ENCODE measurements at places on chromosomes 13 and 19.

- no peak for DNase-seq
These were observed 322.5 kb upstream of the ZNF507 start for GRCh38 chr19:32022731-32023563.

DNA sequence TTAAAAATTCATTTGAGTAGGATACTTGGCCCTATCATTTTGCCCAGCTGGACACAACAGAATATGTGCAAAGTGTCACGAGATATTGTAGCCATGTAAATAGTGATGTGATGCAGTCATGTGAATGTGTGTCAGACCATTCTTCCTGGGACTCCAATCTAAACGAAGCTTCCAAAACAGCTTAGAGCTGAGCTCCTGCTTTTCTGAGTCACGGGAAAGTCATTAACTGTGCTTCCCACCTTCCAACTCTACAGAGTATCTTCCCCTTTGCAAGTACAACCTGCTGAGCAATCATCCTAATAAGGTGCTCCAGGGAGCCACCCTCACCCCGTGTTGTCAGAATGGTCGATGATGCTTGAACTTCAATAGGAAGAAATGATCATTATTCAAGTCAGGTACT lies 294.7 kb downstream of the MYO16 start:
- DNase-seq: no peak

DNA sequence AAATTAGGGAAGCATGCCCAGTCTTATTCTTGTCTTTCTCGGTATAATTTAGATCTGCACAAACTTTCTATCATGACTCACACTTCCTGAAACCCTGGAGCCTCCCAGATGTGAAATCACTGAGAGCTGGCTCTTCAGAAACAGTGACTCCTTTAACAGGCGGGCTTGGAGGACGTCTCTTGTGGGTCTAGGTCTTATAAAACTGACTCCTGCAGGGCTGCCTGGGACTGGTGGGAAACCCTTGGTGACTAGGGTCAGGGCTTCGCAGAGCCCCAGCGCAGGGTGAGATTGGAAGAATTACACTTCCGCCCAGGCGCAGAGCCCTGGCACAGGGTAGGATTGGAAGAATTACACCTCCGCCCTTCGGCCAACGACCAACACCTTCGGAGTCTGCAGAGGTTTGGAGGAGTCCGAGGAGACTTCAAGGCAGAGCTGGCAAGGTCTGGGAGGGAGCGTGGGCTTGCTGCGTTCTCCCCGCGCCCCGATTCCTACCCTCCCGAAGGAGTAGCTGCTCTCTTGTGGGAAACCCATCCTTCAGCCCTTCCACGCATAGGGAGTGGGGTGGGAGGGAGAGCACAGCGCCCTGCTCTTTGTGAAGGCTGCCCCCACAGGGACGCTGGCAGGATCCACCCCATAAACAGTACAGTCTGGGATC lies 43.4 kb upstream of the MAP3K10 start:
- DNase-seq: no peak

GRCh38 chr13:64054321-64054720 lies 2638.7 kb upstream of the PCDH20 start:
- DNase-seq: no peak

DNA sequence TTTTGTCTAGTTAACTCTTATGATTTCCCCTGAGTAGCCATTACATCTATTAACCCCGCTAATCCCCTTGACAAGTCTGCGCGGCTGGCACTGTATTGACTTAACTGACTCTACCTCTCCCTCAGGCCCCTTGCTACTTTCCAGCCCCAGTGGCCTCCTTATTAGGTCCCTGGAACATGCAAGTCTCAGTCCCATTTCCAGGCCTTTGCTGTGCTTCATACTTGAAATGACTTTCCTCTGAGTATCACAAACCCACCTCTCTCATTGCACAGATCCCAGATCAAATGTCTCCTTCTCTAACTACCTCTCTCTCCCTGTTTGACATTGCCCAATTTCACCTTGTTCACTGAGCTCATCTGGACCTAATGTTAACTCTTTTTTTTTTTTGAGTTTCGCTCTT lies 13.2 kb downstream of the SPACA6 start:
- DNase-seq: no peak

DNA sequence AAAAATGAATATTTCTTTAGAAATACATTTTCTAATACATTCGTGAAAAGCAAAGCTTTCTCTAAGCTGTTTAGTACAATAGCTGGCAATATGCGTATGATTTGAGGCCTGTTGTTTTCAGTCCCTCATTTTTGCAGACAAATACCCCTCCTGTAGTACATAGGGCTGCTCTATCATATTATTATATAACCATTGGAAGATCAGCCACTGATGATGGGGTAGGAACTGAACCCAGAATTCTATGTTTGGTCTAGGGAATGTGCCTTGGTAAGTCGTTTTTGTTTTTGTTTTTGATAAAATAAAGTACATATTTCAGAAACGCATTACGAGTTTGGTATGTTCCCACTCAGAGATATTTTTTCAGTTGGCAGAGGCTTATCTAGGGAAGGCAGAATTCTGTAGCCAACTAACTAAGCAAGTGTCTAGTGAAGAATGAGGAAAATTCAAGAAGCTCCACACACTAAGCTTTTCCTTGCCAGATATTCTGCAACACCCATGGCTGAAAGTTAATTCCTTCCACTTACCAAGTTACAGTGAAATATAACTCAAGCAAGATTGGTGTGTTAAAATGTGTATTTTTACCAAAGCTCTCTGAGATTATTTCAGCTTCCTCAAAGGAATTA lies 656.9 kb upstream of the MIR17HG start:
- DNase-seq: no peak

DNA sequence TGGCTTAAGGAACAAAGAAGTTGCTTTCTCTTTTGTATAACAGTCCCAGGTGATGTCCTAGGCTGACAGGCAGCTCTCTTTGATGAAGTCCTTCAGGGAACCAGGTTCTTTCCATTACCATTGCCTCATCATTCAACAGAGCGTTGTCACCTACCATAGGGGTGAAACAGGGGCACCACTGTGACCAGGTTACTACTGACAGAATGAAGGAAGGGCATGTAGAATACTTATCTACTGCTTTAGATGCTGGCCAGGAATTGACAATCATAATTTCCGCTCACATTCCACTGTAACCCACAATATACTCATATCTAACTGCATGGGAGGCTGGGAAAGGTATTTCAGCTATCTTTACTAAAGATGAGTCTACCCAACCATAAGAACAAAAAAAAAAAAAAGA lies 148.0 kb upstream of the FNDC3A start:
- DNase-seq: no peak

- DNase-seq: no peak
These were observed 201.4 kb downstream of the PCCA start for GRCh38 chr13:100290165-100290801.

DNA sequence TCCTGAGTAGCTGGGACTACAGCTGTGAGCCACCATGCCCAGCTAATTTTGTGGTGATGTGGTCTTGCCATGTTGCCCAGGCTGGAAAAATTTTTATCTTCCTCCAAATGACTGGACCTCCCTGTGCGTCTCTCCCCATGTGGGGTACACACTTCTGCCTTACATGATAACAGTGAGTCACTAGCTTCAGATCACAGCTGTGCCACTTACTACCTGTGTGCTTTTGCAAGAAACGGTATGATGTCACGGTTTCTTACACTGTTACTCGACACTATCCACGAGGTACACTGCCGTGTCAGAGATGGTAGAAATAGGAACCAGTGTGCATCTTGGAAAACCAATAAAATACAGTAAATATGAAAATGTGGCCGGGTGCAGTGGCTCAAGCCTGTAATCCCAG lies 17.5 kb upstream of the ZNF414 start:
- no peak for DNase-seq

GRCh38 chr13:47175172-47175866 lies 278.5 kb upstream of the HTR2A start:
- peak; percentile 2 for DNase-seq

GRCh38 chr19:42312370-42312769 lies 739 bp upstream of the TMEM145 start:
- no peak for DNase-seq

- no peak for DNase-seq
These were observed 7.7 kb downstream of the ZNF253 start for GRCh38 chr19:19873381-19873780.

- DNase-seq: no peak
These were observed 263.1 kb downstream of the FGF14 start for GRCh38 chr13:102138635-102139190.

GRCh38 chr13:34410678-34411077 lies 531.4 kb upstream of the NBEA start:
- no peak for DNase-seq

DNA sequence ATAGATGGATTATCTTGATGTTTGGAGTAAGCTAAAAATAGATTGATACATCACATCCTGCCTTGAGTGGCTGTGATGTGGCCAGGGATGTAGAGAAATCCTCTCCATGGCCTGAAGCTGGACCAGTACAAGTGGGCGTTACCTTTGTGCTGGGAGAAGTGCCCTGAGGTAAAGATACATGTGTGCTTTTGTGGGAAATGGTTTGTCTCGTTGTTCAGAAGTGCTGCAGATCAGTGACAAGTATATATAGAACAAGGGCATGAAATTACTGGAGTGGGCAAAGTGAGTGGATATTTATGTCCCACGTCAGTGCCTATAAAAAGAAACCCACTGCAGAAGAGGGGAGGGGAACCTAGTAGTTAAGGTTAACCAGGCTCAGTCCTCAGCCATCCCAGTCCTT lies 12.2 kb upstream of the ZNF304 start:
- no peak for DNase-seq

All from NCI-H510A treated with DMSO at 0.1 percent for 48 hours (cell line).